Stimulated activated CD8-positive, alpha-beta memory T cell treated with anti-CD3 and anti-CD28 coated beads, Interleukin-2, amount 100 ng/mL, for 48 hours (primary cell): ENCODE measurements at places on chromosomes 12 and 14.

DNA sequence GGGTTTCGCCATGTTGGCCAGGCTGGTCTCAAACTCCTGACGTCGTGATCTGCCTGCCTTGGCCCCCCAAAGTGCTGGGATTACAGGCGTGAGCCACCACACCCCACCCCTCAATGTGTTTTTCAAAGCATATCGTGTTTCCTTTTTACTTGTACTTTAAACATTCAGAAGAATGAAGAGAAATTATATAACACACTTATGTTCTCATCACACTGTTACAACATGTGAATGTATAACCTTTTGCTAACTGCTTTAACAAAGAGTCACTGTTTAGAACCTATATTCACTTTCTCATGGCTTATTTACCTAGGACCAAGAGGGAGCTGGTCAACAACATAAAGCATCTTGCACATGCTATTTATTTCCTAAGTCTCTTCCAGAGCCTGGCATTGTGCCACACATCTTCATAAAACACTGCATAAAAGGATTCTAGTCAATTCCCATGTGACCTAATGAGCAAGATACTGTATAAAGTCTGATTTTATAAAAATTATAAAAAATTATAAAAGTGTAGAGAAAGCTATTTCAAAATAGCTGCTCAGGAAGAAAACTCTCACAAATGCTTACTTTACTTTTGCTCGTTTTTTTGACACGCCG is 16.0 kb upstream of the ACTR6 start:
- DNase-seq, result no peak

DNA sequence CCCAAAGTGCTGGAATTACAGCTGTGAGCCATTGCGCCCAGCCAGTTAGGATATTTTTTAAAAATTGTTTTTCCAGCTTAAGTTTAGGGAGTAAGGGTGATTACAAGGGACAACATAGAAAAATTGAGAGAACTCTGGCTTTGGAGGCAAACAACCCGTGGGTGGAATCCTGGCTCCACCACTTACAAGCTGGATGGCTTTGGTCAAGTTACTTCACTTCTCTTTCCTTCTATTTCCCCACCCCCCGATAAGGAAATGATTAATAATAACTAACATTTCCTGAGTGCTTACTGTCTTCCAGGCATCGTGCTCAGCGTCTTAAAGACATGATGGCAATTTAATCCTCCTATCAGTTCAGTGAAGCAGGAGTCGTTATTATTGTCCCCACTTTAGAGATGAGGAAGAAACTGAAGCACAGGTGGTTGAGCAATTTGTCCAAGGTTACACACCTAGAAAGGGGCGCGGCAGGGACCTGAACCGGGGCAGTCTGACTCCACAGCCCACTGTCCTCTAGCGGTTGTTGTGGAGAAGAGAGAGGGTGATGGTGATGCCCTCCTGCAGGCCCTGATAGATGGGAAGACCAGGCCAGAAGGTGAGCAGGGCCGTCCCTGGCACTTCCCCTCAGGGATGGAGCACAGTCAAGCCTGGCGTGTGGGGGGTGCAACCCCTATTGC is 16.7 kb upstream of the FAIM2 start:
- DNase-seq, result no peak

DNA sequence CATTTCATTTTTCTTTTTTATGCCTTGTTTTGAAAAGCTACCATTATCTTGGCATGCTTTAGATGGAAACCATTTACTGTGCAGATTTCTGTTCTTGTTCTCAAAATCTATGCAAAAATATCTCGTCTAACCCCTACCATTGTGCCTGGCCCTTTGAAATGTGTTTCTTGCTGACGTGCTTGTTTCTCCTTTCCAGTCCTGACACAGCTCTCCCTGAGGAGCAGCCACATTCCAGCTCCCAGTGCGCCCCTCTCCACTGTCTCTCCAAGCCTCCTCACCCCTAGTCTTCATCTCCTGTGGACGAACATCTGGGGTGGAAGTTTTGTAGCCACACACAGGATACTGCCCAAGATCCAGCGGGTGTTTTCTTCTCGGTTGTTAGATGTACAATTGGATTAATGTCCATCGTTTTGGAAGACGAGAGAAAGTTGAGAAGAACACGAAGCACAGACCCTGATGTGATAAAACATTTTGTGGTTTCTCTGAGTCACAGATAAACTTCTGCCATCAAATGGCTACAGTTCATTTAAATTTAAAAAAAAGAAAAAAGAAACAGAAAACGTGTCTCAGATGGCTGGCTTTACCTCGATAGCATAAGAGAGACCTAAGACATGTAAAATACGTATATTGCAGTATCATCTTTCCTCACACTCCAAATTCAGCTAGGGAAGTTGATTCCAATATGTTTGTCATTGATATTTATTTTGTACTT is 21.9 kb upstream of the FGD4 start:
- DNase-seq, result no peak

GRCh38 chr14:85342858-85343607 is 186.9 kb upstream of the FLRT2 start:
- DNase-seq, result no peak

DNA sequence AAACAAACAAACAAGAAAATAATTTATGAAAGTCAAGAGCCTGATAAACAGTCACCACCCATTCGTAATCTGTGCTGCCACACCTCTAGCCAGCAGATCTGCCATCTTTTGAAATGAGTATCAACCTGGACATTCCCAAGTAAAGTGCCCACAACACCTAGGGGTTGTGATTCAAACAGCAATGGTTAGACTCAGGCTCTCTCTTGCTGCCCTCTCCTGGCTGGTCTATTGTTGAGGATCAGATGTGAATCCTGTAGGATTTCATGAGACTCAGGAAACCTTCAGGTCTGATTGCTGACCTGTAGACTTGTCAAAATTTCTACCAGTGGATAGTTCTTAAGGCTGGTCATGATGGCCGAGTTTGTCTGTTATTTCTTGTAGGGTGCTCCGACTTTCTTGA is 26.8 kb downstream of the DGLUCY start:
- DNase-seq, result no peak

DNA sequence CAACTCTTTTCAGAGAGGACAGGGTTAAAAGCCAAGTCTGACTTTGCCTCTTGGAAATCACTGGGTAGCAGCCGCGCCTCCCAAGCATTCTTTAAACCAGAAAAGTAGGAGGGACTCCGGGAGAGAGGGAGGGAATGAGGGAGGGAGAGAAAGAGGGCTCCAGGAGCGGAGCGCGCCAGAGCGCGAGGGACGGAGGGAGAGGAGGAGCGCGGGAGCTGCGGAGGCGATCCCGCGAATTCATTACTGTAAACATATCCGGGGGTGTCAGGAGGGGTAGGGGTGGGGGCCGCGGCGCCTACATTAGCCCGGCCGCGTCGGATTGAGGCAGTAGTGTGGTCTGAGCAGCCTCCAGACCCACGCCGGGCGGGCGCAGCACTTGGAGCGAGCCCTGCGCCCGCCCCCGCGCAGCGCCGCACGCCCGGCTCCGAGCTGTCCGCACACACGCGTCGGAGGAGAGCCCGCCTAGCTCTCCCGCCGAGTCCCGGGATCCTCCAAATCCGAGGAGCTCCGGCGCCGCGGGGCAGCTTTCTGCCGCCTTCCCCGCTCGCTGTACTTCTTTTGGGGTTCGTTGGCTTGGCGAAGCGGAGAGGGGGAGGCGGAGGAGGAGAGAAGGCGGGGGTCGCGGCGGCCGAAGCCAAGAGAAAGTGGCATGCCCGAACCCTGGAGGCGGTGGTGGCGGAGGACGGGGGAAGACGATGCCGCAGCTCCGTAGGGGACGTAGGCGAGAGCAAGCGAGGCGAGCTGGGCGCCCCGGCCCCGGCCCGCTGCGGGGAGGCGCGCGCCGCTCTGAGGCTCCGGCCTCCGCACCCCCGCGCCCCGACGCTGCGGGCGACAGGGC is 3.3 kb downstream of the FLRT2 start:
- no peak for DNase-seq

DNA sequence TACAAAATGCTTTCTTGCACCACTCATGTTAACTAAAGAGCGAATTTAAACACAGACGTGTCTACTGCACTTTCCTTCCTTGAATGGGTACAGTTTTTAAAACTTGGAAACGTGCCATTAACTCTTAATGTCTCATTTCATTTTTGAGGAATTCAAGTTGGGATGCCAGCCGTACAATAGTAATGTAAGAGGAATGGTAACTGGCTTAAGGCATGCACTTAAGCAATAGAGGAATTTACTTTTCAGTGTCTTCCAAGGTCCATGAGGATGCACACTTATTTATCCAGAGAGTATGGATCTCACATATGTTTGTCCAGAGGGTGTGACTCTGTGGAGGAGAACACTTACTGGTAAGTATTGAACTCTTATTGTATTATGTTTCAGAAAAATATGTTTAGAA is 52.9 kb downstream of the PPP4R4 start:
- no peak for DNase-seq
